Hepatocyte (in vitro differentiated cells): ENCODE measurements at places on chromosomes 1 and 21. TPM values are rescaled to one million over a fixed set of nuclear protein-coding genes. Genes with fewer than 3 reads are reported as not detected.

CD48 gene
- 0.30 and 0.68 TPM in 2 replicates for total RNA-seq

SPSB1 gene
- 61.3 and 66.9 TPM in 2 replicates for total RNA-seq

MRTO4 gene
- total RNA-seq, result 19.7 and 20.8 TPM in 2 replicates

AK5 gene
- total RNA-seq, result 0.12 TPM in 1 of 2 replicates, not detected in the other

LCE1B gene
- total RNA-seq, result not detected in 2 replicates

DPT gene
- total RNA-seq, result 12.5 and 13.5 TPM in 2 replicates

PLA2G5 gene
- 10.5 and 24.9 TPM in 2 replicates for total RNA-seq

PADI4 gene
- total RNA-seq, result not detected in 2 replicates
